Caco-2 (cell line): ENCODE measurements at places on chromosomes 3 and 15. TPM values are rescaled to one million over a fixed set of nuclear protein-coding genes. Genes with fewer than 3 reads are reported as not detected.

DNA sequence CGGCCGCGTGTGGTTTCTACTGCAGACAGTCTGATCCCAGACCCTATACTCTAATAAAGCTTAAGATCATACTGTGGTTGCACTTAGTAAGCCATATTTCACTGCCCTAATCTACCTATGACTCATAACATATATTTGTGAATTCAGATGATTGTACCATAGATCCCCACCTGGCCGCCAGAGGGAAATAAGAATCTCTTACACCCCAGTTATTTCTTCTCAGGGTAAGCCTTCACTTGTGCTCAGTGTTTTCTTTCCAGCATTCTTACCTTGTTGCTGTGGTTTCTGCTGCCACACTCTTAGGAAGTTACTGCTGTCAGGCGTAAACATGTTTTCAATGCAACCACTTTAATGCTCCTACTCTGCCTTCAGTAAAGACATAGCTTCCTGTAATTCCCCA, 105.9 kb downstream of the B3GALNT1 start:
- H3K27ac ChIP-seq = no peak overlapping the region
- no peaks in the 10 kb centered on the region for H3K4me1 ChIP-seq
- no peak for DNase-seq
- H3K36me3 ChIP-seq = no peaks in the 10 kb centered on the region

DNA sequence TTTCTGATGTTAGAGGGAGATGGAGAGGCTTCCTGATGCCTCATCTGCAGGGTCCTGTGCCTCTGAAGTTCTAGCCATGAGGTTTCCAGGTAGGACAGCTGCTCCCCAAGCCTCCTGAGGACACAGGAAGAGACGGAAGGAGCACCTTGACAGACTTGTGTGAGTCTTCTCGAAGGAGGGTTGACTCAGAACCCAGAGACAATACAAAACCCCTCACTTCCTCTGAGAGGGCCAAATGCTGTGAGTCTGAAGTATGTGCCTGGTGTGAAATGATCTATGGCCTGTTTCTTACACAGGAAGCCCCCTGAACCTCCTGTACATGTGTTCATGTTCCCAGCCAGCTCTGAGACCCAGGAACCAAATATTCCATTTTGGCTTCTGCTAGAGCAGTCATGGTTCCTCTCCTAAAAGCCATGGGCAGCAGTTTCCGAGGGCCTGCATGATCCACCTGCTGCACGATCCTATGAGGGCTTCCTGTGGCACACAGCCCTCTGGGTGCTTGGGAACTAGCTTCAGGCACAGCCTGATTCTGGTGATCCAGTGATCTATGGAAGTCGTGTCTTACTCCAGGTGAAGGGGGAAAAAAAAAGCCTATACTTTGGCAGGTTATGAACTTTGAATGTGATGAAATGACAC, 62.2 kb downstream of the AAGAB start:
- no peaks in the 10 kb centered on the region for H3K27me3 ChIP-seq
- no peak overlapping the region for H3K4me3 ChIP-seq
- H3K4me1 ChIP-seq = peaks cover 10% of the 10 kb centered on the region; the same call in 1 of the 2 replicates
- DNase-seq = no peak
- H3K27ac ChIP-seq = no peak overlapping the region

GRCh38 chr3:125367403-125368230, 7.5 kb downstream of the ZNF148 start:
- H3K36me3 ChIP-seq = 0 out of 2 replicates have a peak, but pooled peaks cover 1% of the 10 kb centered on the region
- peaks cover 14% of the 10 kb centered on the region; the same call in 1 of the 2 replicates for H3K4me1 ChIP-seq
- no peak overlapping the region for H3K4me3 ChIP-seq
- no peak overlapping the region for H3K27ac ChIP-seq
- H3K27me3 ChIP-seq = no peaks in the 10 kb centered on the region

- no peak for DNase-seq
- H3K4me3 ChIP-seq = no peak overlapping the region
- H3K27me3 ChIP-seq = no peaks in the 10 kb centered on the region
- no peak overlapping the region for H3K27ac ChIP-seq
- H3K4me1 ChIP-seq = no peaks in the 10 kb centered on the region
- H3K36me3 ChIP-seq = peaks cover 29% of the 10 kb centered on the region
Observed at GRCh38 chr15:25065286-25065685, 110.5 kb downstream of the SNRPN start.

The TP63 gene
- total RNA-seq = 0.77 and 1.2 TPM in 2 replicates

DNA sequence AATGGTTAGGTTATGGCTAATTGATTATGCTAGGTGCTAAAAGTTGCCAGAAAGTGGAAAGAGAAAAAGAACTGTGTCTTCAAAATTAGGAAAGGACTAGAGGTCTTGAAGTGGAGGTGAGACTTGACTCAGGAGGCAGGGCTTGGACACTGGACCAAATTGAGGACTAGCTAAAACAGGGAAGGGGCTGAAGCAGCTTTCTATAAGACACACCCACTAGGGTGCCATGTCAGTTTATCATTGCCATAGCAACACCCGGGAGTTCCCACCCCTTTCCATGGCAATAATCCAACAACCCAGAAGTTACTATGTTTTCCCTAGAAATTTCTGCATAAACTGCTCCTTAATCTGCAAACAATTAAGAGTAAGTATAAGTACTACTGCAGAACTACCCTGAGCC, 42.9 kb upstream of the MITF start:
- H3K27ac ChIP-seq = no peak overlapping the region
- no peak for DNase-seq
- H3K4me1 ChIP-seq = no peaks in the 10 kb centered on the region

DNA sequence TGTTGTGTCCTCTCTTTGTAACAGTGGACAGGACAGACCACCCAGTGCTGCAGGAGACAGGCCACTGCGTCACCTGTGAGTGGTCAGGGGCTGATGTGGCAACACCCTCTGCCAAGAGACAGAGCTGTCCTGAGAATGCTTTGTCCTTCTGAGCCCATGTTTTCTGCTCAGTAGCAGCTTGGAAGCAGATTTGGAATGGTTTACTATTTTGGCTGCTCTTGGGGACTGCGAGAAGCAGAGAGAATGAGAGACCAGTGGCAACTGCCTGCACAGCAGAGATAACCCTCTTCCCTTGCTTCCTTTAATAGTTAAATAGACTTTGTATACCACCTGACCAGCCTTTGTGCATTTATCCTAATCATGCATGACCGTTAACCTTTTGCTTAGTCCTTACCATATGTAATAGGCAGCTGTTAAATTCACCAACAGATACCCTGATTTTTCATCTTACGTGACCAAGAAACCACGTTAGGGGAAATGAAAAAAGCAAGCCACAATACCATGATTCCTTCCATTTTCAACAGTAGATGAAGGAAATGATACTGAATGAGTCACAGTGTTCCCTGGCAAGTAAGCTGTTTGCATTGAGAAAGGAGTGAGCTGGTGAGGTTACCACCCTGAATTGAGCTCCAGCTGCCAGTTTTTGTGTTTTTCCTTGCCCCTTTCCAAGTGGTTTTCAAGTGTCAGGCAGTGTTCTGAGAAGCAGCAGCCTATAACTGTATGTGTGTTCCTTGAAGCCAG, 35.5 kb downstream of the B3GALNT1 start:
- no peak overlapping the region for H3K27ac ChIP-seq
- no peaks in the 10 kb centered on the region for H3K4me1 ChIP-seq
- H3K36me3 ChIP-seq = no peaks in the 10 kb centered on the region
- H3K4me3 ChIP-seq = no peak overlapping the region
- DNase-seq = no peak

- no peaks in the 10 kb centered on the region for H3K4me1 ChIP-seq
- H3K4me3 ChIP-seq = no peak overlapping the region
- H3K36me3 ChIP-seq = no peaks in the 10 kb centered on the region
- no peaks in the 10 kb centered on the region; the same call in 1 of the 2 replicates for H3K27me3 ChIP-seq
- DNase-seq = peak; percentile 24
Observed at GRCh38 chr15:33963831-33964664, 4.2 kb upstream of the CHRM5 start.

The STXBP5L gene
- not detected in 2 replicates for total RNA-seq

- H3K36me3 ChIP-seq = no peaks in the 10 kb centered on the region
- no peaks in the 10 kb centered on the region; the same call in 1 of the 2 replicates for H3K27me3 ChIP-seq
- no peak for DNase-seq
- no peak overlapping the region for H3K4me3 ChIP-seq
- no peak overlapping the region for H3K27ac ChIP-seq
Observed at GRCh38 chr15:56537881-56538280, 72.9 kb upstream of the MNS1 start.

- no peak for DNase-seq
- H3K36me3 ChIP-seq = no peaks in the 10 kb centered on the region
- no peak overlapping the region for H3K4me3 ChIP-seq
Observed at GRCh38 chr15:70932397-70932796, 39.8 kb downstream of the LRRC49 start.

- no peak overlapping the region for H3K27ac ChIP-seq
- no peak for DNase-seq
- H3K27me3 ChIP-seq = no peaks in the 10 kb centered on the region
- H3K4me3 ChIP-seq = no peak overlapping the region
- no peaks in the 10 kb centered on the region for H3K4me1 ChIP-seq
- H3K36me3 ChIP-seq = no peaks in the 10 kb centered on the region
Observed at GRCh38 chr3:147886879-147887278, 477.7 kb downstream of the ZIC1 start.

The GRAMD1C gene
- 3.9 and 4.2 TPM in 2 replicates for total RNA-seq

GRCh38 chr3:56629047-56629446, 54.0 kb downstream of the TASOR start:
- peaks cover 17% of the 10 kb centered on the region for H3K4me1 ChIP-seq
- H3K36me3 ChIP-seq = peaks cover 2% of the 10 kb centered on the region; the same call in 1 of the 2 replicates
- DNase-seq = no peak
- H3K4me3 ChIP-seq = no peak overlapping the region

The CILP gene
- not detected in 2 replicates for total RNA-seq

- no peaks in the 10 kb centered on the region for H3K27me3 ChIP-seq
- no peak overlapping the region for H3K4me3 ChIP-seq
- no peak overlapping the region for H3K27ac ChIP-seq
Observed at GRCh38 chr15:74417225-74417624, 16.5 kb downstream of the SEMA7A start.
